Hepatocyte (in vitro differentiated cells): ENCODE measurements at places on chromosomes 3 and 15.

GRCh38 chr3:14531856-14532395 lies 8.2 kb downstream of the GRIP2 start:
- no peak for DNase-seq

DNA sequence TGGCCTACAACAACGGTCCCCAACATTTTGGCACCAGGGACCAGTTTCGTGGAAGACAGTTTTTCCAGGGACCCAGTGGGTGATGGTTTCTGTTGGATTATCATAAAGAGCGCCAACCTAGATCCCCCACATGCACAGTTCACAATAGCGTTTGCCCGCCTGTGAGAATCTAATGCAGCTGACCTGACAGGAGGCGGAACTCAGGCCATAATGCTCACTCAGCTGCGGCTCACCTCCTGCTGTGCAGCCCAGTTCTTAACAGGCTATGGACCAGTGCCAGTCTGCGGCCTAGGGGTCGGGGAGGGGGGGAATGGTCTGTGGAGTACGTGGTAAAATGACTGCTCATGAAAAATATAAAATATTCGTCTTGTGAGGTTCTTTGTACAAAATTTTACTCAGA lies 518.5 kb upstream of the CADM2 start:
- no peak for DNase-seq

DNA sequence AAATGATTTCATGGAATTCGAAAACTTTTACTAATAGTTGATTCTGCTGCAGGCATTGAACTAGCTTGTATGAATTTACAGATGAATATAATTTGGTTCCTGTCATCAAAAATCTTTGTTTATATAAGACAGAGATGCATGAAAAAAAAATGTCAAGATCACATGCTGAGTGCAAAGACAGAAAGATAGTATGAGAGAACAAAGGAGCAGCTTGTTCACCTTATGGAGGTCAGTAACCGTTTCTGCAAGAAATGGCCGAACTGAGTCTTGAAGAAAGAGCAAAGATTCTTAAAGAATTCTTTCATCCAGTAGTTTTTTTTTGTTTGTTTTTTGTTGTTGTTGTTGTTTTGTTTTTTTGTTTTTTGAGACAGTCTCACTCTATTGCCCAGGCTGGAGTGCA lies 450.6 kb downstream of the TUSC7 start:
- DNase-seq, result no peak

- no peak for DNase-seq
Measured at GRCh38 chr15:72112116-72112515, 5.8 kb downstream of the MYO9A start.

DNA sequence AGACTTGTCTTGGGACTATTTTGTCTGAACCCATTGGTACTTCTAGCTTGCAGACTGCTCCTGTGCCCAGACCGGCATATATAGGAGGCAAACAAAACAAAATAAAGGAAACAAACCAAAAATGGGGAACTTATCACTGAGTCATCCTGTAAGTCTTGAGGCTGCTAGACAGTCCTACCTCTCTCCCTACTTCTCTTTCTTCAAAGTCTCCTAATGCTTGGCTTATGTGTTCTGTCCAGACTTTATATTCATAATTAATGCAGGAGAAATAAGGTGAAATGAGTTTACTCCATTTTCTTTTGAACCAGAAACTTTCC lies 266.2 kb downstream of the ZNF385D start:
- DNase-seq, result no peak

DNA sequence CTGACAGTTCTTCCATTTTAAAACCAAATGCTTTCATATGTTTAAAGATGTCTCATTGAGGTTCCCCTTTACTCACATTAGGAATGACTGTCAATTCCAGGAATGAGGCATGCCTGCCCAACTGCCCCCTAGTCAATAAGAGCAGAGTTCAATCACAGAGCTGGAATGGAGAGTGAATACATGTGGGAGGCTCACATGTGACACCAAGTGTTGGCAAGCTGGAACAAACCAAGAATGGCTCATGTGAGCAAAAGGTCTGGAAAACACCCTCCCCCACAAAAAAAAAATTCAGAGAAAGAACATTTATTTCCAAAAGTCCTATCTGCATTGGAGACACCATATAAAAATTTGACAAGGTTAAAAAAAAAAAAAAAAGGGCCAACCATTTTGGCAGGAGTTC lies 3.7 kb downstream of the PBRM1 start:
- DNase-seq, result peak; percentile 67

DNA sequence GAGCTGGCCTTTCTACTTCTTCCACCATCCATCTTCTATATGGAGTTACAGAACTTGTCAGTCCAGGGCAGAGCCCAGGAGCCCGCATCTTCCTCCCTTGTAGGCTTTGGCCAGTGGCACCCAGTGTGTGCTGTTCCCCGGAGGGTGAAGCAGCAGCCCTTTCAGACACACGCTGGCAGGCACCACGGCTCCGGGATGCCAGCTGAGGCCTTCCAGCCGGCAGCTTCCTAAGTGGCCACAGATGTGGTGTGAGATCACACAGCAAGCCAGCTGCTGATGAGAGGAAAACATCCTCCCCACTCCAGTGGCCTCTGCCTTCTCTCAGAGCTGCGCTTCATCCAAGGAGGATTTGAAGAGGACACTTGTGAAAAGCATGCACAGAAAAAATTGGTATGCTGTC lies 24.1 kb downstream of the CRABP1 start:
- DNase-seq, result peak; percentile 32

GRCh38 chr3:66409771-66410754 lies 90.8 kb downstream of the LRIG1 start:
- no peak for DNase-seq

- DNase-seq, result peak; percentile 15
Measured at GRCh38 chr3:32004113-32004765, 22.7 kb downstream of the ZNF860 start.

- no peak for DNase-seq
Measured at GRCh38 chr15:60616147-60616546, 137.2 kb upstream of the ICE2 start.

DNA sequence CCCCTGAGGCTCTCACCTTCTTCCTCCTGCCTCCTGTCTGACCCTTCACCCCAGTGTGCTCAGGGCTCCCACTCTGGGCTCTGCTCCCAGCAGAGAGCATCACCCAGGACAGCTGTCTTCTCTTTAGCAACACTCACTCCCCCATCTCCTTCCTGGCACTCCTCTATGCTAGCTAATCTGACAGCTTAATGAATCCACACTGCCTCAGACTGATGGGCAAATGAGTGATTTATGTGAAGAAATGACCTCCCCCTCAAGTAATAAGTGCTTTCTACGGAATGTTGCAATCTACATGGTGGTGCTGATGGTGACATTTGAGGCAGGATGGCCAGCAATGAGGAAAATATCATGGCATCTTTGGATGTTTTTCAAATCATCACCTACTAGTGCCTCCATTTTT lies 83.6 kb downstream of the LSM3 start:
- no peak for DNase-seq

GRCh38 chr3:141959589-141960554 lies 83.4 kb downstream of the ATP1B3 start:
- no peak for DNase-seq

DNA sequence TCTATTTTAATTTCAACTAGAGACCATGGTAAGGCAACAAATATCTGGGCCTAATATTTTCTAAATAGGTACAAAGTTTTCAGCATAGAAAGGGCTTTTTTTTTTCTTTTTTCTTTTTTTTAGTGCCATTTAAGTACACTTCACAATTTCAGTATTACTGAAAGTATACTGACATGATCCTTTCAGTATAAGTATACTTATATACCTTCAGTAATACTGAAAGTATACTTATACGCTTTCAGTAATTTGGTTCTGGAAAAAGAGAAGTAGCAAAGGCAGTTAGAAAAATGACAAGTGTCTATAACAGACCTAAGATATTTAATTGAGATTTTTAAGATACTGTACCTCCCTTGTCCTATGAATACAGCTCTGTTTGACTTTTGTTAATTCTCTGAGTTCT lies 339.2 kb downstream of the EPHA3 start:
- no peak for DNase-seq

DNA sequence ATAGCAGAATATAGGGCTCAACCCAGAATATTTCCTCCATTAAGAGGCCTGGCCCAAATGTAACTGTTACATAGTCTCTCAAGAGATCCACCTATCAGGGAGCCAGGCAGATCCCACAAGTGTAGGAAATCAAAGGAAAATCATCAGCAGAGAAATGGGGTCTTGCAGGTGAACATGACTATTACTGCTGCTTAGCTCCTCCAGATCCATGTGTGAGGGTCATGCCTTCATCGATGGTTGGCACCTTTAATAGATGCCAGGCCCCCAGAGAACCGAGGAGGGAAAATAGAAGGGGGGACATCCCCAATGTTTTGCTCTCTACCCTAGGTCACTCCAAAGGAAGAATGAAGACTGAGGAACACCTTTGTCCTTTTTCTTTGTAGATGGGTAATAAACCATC lies 1029.9 kb upstream of the CADM2 start:
- DNase-seq, result no peak

- DNase-seq, result no peak
Measured at GRCh38 chr3:23819599-23820360, 14.0 kb downstream of the UBE2E1 start.

- DNase-seq, result peak; percentile 50
Measured at GRCh38 chr3:71581457-71582035, 2.0 kb downstream of the FOXP1 start.

DNA sequence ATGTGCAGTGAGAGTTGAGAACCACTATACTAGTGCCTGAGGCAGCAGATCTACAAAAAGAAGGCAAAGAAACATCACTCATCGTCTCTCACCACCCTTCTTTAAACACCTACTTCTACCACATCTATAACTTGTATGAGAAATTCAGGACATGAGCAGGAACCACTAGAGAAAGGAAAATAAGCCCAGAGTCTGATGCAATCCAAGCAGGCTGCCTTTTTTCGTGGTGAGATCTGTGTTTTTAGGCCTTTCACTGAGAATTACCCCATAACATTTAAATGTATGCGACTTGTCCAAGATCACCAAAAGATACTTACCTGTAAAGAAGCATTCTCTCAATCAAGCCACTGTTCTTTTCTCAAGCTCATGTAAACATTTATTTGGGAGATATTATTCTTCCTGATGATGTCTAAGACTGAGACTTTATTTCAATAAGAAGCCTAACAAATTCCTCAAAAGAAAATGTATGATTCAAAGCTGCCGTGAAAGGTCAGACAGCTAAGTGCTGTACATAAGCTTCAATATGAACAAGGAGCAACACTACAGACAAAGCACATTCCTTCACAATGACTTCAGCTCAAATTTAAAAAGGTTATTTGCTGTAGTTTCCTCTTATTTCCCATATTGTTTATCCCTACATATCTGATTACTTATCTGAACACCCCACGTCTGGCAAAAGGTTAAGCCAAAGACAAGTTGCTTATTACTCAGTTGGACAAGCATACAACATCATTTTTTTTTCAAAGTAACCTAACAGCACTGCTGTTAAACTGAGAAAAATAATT lies 16.5 kb downstream of the SPICE1 start:
- no peak for DNase-seq

GRCh38 chr3:186152889-186153292 lies 44.0 kb upstream of the ETV5 start:
- no peak for DNase-seq

GRCh38 chr15:37031198-37031597 lies 69.2 kb downstream of the MEIS2 start:
- no peak for DNase-seq

GRCh38 chr3:49750056-49750455 lies 26.3 kb upstream of the GMPPB start:
- no peak for DNase-seq

GRCh38 chr3:14139771-14140170 lies 14.9 kb downstream of the TMEM43 start:
- DNase-seq, result no peak

GRCh38 chr3:188211476-188211875 lies 57.5 kb downstream of the LPP start:
- DNase-seq, result no peak

DNA sequence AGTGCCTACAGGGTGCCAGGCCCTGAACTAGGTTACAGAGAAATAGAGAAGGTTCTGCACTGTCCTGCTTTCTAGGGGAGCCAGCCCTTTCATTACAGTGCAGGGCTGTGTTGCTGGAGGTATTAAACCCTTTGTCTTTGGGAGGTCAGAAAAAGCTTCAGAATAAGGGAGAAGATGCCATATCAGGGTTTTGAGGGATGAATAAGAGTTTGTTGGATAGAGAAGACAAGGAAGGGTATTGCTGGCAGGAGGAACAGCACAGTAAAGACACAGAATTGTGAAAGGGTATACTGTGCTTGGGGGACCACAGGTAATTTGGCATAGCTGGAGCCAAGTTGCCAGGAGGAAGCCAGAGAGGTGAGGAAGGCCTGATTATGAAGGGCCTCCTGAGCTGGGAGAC lies 23.0 kb downstream of the NOX5 start:
- DNase-seq, result no peak

- no peak for DNase-seq
Measured at GRCh38 chr15:78148392-78149067, 632 bp upstream of the IDH3A start.

GRCh38 chr15:70060214-70060992 lies 37.3 kb downstream of the TLE3 start:
- DNase-seq, result no peak

DNA sequence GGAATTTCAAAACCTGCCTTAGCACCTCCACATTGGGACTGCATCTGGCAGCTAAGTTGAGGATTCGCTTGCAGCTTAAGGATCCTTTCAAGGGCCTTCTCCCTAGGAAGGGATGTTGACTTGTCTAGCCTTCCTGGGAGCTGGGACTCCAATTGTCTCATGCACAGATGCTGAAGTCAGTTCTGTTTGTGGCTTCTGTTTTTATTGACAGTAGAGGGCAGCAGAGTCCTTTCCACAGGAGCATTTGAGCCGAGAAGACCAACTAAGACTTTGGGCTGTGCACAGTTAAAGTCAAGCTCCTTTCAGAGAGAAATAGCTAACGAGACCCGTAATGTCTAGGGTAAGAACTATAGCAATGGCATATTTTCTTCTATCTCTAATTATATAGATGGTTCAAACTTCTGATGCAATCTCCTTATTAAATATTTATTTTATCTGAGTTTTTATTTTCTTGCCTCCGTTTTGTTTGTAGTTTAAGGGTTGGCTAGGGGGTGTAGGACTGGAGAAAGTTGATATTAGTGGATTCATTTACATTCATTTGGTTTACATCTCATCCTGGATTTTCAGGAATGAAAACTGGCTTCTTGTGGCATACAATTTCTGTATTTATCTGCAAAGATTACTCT lies 59.7 kb upstream of the KBTBD8 start:
- DNase-seq, result peak; percentile 84

DNA sequence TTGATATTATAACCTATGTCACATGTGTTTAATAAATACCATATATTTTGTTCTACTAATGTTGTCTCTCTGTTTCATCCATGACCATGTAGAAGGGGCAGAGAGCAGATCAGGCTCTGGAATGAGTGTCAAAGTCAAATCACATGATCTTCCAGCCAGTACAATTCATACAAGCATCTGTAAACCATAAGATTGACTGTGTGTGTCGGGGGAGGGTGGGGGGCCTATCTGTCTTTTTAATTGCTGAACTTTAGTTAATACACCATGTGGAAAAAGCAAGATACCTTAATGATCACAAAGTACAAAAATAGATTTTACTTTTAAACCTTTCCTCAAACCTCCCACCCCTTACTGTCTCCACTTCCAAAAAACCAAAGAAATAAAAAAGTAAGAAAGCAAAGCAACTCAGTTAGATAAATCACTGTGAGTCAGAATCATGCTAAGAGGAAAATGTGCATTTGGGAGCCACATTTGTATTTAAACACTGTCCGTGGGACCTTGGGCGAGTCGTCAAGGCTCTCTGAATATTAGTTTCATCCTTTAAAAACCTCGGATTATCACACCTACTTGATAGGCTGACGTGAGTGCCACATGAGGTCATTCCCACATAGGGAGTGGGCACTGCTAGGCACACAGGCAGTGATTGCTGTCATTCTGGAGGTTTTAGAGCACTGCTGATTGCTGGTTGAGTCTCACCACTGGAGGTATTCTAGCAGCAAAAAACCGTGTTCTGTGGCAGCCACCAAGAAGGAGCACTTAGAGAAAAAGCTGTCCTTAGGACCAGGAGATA lies 21.0 kb upstream of the POLR2M start:
- no peak for DNase-seq
